ENCODE measurements at places on chromosomes 6 and 20.

GRCh38 chr20:49636447-49636846 lies 68.5 kb upstream of the PTGIS start:
- no peak for DNase-seq

GRCh38 chr6:45483501-45483900 lies 105.8 kb upstream of the SUPT3H start:
- DNase-seq, result no peak

DNA sequence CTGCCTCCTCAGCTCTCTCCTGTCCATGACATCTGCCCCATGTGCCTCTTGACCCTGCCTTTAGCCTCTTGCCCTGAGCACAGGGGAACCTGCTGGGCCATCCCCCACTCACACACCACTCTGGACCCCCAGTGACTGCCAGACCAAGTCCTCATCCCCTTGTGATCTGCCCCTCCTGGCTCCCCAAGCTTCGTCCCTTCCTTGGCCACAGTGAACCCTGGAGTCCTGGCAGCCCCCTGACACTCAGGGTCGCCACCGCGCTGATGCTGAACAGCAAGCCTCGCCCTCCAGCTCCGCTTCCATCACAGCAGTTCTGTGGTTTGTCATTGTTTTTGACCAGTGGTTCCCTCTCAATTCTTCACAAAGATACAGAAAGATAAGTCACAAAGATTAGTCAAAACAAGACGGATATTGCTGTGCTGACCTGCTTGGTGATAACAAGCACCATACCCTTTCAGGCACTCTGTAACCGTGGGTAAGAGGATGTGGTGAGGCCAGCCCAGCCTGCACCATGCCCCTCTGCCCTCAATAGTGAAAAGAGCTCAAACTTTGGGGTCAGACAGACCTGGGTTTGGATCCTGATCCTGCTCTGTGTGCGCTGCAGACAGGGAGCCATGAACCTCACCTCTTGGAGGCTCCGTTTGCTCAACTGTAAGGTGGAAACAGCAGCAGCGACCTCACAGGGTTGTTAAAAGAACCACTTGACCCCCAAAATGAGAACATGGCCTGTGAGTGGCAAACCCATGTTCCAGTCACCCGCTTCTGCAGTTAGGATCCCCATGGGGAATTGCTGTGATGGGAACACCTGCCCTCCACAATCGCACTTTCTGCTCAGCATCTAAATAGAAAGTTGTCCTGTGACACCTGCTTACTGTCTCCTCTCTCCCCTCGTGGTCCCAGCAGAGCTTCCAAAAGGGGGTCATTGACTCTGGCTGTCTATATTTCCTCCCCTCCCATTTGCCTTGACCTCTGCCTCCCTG lies 114.5 kb downstream of the TOX2 start:
- no peak for DNase-seq

- DNase-seq, result no peak
Measured at GRCh38 chr6:161682982-161683381, 409.1 kb upstream of the AGPAT4 start.

DNA sequence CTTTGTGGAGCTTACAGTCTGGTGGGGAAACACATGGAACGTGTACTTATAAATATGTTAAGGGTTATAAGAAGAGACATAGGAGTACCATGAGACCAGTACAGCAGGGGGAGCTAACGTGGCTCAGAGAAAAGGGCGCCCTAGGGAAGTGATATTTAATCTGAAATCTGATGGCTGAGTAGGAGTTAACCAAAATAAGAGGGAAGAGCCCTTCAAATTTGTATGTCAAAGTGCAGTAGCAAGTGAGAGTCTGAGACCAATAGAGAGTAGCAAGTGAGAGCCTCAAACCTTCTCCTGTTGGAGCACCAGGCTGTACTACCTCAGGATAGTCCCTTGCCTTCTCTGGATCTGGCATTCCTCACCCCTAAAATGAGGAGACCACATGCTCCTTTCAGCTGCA lies 6.1 kb upstream of the PKIG start:
- DNase-seq, result no peak

DNA sequence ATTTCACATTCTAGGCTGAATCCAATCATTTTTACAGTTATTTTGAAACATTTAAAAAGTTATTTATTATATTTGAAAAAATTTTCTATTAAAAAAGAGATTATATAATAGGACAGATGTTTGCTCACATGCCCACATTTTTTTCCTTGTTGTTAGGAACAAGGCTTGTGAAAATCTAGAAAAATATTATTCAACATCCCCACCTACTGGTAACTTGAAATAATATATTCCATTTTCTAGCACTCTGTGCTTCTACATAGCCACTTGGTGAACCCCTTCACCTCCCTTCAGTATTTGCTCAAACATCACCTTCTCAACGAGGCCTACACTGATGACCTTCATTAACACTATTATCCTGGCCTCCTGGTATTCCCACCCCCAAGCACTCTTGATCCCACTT lies 18.3 kb upstream of the GPRC6A start:
- DNase-seq, result no peak

DNA sequence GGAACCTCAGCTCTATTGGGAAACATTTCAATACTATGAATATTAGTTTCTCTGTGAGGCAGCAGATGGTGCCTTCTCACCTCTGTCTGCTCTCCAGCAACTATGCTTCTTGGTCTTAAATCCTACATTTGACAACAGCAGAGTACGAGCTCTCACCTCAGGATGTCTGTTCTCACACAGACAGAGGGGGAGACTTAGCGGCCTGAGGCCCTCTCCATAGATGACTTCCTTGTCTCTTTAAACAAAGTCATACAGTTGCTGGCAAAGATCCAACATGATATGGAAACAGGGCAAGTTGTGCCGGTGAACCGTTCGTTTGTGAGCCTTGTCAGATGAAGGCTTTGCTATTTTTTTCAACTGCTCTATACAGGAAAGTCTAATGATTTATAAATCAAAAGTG lies 43.7 kb upstream of the GABRR1 start:
- DNase-seq, result no peak

- DNase-seq, result no peak
Measured at GRCh38 chr20:17641520-17641964, 40.5 kb downstream of the RRBP1 start.

- peak; percentile 42 for DNase-seq
Measured at GRCh38 chr20:44651684-44652423, at the start of gene ADA. Gene ADA, minus strand, starts transcription at chr20:44651699. Its CDS starts 92 bp downstream, at chr20:44651607.

- no peak for DNase-seq
Measured at GRCh38 chr20:43903953-43904826, 10.5 kb upstream of the TOX2 start.

DNA sequence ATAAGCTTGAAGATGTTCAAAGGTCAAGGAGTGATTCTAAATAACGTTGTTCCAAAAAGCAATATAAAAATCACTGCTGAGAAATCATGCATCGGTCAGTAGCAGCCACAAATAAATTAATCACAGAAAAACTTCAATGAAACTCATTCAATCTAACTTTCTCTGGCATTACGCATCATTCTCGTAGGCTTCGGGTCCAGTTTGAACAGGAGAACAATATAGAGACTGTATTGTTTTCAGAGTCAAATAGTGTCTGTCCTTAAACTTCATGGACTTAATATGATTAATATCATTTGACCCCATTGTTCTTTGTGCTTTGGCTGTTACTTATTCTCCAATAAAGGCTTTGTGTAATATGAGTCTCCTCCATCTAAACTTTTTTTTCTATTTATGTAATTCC lies 200.4 kb downstream of the C6orf118 start:
- no peak for DNase-seq

DNA sequence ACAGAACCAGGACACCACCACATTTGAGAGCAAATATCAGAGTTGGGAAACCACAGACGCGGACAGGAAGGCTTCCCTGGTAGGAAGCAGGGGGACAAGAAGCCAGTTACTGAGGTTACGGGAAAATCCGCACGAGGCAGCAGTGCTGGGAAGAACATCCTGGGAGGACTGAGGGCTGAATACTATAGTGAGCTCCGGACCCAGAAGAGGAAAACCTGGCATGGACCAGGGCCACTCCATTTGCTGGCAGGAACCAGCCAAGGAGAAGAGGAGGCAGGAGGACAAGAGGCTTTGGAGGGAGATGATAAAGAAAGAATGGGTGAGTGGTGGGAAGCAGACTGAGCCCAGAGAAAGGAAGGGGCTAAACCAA lies 6.1 kb upstream of the DSN1 start:
- no peak for DNase-seq

- DNase-seq, result no peak
Measured at GRCh38 chr6:142570221-142570671, 268.4 kb downstream of the ADGRG6 start.

- peak; percentile 3 for DNase-seq
Measured at GRCh38 chr6:152636021-152636608, 1.0 kb downstream of the SYNE1 start.

GRCh38 chr6:52707963-52708680 lies 37.2 kb downstream of the TMEM14A start:
- DNase-seq, result no peak

- no peak for DNase-seq
Measured at GRCh38 chr6:81105998-81106397, 646.5 kb downstream of the TENT5A start.

- no peak for DNase-seq
Measured at GRCh38 chr6:15911753-15912504, 217.0 kb upstream of the MYLIP start.

GRCh38 chr20:44111712-44112335 lies 75.2 kb downstream of the JPH2 start:
- no peak for DNase-seq

- no peak for DNase-seq
Measured at GRCh38 chr6:57278570-57278969, 38.9 kb upstream of the PRIM2 start.

DNA sequence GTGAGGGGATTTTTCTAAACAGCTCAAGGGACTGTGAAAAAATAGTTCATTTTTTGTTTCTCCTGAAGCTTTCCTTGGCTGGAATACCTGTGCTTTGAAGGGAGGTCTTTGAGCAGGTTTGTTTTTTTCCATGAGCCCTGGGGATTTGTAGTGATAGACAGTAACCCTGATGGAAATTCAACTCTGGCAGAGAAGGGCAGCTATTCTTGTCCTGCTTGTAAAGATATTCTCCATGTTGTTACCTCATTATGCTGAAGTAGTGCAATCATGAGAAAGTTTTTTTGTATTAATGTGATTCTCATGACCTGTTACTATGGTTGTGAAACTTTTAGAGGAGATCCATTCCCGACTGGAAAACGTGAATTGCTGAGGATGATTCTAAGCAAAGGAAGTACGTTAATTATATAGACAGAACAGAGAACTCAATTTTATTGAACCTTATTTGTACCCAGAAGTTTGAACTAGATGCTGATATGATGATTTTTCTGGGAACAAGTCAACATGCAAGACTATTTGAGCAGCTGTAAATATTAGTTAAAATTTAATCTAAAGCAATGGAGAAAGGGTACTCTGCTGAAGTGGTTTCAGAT lies 12.5 kb downstream of the UTRN start:
- DNase-seq, result no peak

GRCh38 chr6:111119571-111120329 lies 32.4 kb downstream of the SLC16A10 start:
- no peak for DNase-seq

- DNase-seq, result no peak
Measured at GRCh38 chr20:21767200-21767738, 61.8 kb downstream of the PAX1 start.

GRCh38 chr6:22399693-22400092 lies 102.9 kb upstream of the PRL start:
- no peak for DNase-seq

DNA sequence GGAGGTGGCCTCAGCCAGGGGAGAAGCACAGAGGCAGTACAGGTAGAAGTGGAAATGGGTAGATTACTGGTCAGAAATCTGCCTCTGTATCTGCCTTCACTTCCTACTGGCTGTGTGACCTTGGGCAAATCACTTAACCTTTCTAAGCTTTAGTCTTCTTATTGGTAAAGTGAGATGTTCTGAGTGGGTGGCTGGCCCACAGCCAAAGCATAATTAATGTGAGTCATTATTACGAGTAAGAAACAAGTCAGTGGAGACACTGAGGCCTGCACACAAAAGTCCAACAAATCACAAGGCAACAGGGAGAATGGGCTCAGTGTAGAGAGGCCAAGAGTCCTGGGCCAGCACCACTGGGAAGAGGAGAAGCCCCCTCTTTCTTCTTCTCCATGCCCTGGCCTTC lies 39.1 kb downstream of the NRN1 start:
- DNase-seq, result no peak

GRCh38 chr6:82040405-82041221 lies 206.9 kb downstream of the IBTK start:
- DNase-seq, result no peak

DNA sequence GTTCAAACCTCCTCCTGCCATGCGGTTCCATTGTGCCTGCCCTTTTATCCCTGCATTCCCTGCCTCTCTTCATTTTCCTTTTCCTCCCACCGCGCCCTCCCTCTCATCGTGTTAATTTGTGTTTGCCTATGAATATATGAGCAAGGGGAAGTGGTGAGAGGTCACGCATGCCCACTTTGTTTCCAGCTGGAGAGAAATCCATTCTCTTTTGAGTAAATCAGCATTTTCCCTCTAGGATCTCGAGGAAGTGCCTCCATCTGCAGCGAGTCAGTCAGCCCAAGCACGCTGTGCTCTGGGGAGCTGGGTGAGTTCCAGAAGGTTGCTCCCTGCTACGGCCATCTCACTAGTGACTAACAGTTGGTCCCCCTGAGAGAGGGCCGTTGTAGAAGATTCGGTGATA lies 42.9 kb downstream of the CDH26 start:
- no peak for DNase-seq

DNA sequence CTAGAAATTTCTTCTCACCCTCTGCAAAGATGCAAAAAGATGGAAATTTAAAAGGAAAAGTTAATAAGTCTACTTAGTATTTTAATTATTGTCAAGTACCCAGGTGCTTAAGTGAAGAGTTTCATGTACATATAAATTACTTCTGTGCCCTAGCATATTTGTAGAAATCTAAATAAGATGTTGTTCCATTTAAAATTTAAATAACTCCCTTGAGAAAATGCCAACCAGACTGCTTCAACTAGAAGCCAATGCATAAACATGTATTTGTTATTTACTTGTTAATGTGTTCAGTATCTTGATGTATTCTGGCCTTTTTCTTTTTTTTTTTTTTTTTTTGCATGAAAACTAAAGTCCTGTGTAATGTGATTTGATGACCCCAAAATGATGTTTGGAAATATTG lies 6.3 kb upstream of the TMEM244 start:
- DNase-seq, result no peak

- DNase-seq, result no peak
Measured at GRCh38 chr6:98824162-98824901, 10.0 kb upstream of the POU3F2 start.

DNA sequence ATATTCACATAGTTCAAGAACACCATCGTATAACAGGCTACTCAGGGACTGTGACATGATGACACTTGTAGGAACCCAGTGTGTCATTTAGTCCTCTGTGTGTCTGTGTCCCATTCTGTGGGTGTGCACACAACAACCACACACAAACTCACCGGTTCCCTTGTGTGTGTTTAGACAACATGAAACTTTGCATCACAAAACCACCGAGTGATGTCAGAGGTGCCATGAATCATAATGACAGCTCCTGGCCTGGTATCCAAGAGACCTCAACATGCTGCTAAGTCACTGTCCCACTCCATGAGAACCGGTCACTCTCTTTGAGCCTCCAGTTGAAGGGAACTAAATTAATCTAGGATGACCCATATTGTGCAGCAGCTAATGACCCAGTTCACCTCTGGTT lies 421.3 kb downstream of the PREX1 start:
- no peak for DNase-seq

GRCh38 chr6:7311917-7312615 lies 933 bp downstream of the SSR1 start:
- no peak for DNase-seq

Data from effector memory CD8-positive, alpha-beta T cell (primary cell).